ENCODE measurements at places on chromosomes 4 and X.

- DNase-seq: no peak
These were observed 214.0 kb upstream of the UGT8 start for GRCh38 chr4:114384629-114385028.

DNA sequence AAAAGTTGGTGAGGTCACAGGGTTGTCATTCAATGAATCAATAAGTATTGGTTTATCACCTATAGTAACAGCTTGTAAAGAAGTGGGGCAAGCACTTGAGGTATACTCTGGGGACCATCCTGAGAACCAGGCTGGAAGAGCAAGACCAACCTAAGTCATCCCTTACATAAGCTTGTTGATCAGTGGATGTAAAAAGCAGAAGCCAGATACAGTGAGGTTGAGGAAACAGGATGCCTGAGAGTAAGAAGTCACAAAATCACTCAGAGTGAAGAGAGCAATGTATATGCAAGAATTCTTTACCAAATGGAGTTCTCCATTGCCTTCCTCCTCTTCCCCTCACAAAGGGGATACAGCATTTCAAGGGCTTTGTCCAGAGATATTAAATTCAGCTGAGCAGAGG lies 76.3 kb upstream of the PACRGL start:
- no peak for DNase-seq

- no peak for DNase-seq
These were observed 61.9 kb downstream of the TSC22D3 start for GRCh38 chrX:107713543-107714205.

GRCh38 chr4:157204634-157205244 lies 15.8 kb upstream of the GRIA2 start:
- no peak for DNase-seq

GRCh38 chr4:3035674-3036073 lies 38.7 kb downstream of the HTT-AS start:
- DNase-seq: no peak

- DNase-seq: no peak
These were observed 13.0 kb upstream of the RHOH start for GRCh38 chr4:40183615-40184411.

DNA sequence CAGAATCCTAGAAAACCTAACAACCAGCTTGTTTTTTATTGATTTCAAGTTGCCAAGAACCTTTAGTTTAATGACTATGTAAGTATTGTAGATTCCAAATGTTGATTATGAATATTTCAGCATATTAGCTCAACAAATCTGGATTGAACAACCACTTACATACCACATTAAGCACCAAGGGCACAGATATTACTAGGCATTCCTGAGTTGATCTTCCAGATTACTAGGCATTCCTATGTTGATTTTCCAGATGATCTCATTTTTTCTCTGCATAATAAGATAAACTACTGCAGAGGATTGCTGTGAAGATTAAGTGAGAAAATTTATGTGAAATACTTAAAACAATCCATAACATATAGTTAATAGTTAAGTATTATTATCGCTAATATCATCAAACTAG lies 17.4 kb upstream of the DCAF8L1 start:
- DNase-seq: no peak

DNA sequence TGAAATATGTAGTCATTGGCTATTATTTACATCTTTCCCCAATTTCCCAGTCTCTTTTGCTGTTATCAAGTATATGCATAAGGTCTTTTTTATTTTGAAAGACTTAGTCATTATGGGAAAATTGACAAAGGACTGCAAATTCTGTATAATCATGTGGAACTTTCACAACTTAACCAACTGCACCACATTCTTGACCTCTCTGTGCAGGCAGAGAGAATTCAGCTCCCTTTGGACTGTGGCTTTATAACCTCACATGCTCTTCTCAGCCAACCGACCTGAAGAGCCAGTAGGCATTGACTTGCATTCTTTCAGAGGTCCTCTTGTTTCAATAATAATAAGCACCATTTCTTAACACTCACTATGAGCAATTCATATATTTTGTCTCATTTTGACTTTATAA lies 66.9 kb downstream of the ANXA3 start:
- DNase-seq: no peak

DNA sequence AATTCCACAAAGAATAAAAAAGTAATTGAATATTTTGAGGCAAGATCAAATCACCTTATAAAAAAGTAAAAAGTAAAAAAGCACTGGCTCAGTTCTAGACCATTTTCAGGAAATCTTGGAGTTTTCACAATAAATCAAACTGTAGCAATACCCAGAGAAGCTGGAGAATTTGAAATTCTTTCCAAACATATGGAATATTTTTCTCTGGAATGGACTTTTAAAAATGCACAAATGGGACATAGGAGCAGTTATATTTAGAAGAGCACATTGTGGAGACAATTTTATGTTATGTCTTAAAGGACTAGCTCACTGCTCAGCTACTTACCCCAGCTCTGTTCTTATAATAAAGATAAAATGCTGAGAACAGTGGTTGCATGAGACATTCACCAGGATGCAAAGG lies 211.9 kb upstream of the KIT start:
- no peak for DNase-seq

DNA sequence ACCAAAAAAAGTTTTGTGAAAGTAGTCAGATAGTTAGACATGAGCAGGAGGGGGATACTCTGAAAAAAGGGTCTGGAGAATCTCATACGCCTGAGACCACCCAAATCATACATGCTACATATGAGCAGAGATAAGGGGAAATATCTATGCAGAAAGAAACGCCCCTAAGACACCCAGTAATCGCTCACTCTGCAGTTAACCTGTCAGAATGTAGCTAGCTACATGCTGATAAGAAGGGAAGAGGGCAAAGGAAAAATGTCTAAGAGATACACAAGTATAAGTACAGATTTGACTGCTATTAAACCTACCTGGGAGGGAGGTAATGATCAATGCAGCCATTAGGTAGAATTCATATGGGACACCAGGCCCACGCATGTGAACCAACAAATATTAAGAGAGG lies 1159.5 kb upstream of the PCDH10 start:
- no peak for DNase-seq

DNA sequence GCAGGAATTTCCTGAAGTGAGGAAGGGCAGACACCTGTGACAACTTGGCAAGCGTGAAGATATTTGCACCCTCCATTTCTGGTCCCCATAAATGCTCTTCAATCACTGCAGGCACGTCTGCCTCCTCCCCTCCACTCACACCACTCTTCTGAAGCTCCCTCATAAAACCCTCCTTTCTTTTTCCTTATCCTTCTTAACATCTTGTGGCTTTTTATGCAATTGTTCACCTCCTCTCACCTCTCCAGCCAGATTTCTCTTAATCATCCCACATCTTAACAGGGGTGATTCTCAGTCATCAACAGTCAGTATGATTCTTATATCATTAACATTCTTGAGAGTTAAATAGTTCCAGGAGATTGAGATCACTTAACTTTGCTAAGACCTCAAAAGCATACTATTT lies 277.4 kb downstream of the SPRY1 start:
- no peak for DNase-seq

DNA sequence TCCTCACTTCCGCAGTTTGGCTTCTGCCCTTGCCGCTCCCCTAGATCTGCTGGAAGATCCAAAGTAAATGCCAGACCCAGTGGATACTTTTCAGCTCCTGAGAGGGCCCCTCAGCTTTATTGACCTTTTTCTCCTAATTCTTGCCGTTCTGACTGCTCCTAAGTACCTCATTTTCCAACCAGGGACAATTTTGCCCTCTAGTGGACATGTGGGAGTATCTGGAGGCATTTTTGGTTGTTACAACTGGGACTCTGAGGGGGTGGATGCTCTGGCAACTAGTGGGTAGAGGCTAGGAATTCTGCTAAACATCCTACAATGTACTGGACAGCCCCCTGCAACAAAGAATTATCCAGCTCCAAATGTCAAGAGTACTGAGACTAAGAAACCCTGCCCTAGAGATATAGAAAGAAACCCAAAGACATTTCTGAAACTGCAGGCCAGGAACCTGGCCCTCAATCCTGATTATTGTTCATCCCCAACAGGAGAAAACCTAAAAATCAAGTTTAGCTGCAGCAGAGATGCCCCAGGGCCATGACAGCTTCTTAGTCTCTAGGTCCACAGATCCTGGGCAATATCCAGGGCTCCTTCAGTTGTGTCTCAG lies 3.4 kb downstream of the TEX13B start:
- no peak for DNase-seq

DNA sequence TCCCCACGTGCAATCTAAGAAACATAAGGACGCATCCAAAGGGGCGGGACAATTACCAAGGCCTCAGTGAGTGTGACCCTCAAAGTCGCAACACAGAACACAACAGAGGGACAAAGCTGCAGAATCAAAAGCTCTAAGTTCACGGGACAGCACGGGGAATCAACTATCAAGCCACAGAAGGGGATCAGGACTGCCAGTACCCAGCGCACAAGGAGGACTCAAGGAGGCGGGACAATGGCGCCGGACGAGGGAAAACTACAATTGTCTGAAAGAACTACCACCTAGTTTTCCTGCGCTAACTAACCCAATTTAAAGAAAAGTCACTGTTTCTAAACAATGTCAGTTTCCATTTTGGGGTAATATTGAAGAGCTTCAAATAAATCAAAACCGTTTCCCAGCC lies 1.3 kb downstream of the FAM53A start:
- no peak for DNase-seq

DNA sequence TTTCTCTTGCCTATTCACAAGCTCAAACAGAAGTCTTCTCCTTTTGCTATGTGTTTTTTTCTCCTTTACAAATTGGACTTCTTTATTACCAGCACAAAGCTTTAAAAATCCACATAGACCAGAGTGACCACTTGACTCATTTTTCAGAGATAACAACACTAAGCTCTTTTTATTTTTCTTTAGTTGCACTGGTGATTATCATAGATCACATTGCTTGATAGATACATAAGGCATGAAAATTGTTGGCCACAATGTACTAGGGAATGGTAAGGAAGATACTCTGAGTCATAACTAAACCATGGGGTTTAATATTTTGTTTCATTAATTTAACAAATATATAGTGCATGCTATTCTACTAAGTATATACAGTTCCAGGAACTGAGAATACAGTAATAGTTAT lies 159.0 kb downstream of the GASK1B start:
- no peak for DNase-seq

DNA sequence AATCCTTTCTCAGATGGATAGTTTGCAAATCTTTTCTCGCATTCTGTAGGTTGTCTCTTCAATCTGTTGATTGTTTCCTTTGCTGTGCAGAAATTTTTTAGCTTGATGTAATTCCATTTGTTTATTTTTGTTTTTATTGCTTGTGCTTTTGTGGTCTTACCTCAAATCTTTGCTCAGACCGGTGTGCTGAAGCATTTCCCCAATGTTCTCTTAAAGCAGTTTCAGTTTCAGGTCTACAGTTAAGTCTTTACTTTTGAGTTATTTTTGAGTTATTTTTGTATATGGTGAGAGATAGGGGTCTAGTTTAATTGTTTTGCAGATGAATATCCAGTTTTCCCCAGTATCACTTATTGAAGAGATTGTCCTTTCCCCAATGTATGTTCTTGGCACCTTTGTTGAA lies 18.2 kb upstream of the SLC25A14 start:
- DNase-seq: no peak

DNA sequence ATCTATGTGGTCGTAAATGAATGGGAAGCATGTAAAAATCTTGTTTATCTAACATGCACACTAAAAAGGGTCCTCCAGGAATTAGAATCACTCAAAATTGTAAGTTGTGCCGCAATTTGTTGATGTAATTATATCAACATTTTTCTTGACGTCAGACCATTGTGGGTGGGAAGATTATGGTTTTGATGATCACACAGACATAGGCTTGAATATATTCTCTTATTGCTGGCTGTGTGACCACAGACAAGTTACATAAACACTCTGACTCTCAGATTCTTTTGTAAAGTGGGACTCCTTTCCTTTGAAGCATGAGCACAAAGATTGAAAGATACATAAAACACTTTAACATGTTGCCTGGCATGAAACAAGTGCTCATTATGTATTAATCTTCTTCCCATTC lies 51.5 kb downstream of the IL1RAPL1 start:
- DNase-seq: no peak

GRCh38 chrX:77689376-77689775 lies 96.6 kb downstream of the ATRX start:
- no peak for DNase-seq

DNA sequence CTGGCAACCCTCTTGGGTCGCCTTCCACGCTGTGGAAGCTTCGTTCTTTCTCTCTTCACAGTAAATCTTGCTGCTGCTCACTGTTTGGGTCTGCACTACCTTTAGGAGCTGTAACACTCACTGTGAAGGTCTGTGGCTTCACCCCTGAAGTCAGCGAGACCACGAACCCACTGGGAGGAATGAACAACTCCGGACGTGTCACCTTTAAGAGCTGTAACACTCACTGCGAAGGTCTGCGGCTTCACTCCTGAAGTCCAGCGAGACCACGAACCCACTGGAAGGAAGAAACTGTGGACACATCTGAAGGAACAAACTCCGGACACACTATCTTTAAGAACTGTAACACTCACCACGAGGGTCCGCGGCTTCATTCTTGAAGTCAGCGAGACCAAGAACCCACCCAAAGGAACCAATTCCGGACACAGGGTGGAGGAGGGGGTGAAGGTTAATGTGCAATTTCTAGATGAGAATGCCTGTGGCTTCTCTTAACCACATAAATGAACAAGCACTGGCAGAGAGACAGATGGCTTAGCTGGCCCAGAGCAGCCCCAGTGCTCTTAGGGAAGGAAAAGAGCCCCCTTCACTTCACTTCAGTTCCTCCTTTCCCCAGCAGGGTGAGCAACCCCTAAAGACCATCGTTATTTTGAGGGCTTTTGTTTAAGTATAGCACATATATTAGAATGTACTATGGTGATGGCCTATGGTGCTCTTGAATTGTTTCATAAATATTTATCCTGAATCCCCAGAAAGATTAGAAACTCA lies 73.0 kb downstream of the LUZP4 start:
- DNase-seq: no peak

DNA sequence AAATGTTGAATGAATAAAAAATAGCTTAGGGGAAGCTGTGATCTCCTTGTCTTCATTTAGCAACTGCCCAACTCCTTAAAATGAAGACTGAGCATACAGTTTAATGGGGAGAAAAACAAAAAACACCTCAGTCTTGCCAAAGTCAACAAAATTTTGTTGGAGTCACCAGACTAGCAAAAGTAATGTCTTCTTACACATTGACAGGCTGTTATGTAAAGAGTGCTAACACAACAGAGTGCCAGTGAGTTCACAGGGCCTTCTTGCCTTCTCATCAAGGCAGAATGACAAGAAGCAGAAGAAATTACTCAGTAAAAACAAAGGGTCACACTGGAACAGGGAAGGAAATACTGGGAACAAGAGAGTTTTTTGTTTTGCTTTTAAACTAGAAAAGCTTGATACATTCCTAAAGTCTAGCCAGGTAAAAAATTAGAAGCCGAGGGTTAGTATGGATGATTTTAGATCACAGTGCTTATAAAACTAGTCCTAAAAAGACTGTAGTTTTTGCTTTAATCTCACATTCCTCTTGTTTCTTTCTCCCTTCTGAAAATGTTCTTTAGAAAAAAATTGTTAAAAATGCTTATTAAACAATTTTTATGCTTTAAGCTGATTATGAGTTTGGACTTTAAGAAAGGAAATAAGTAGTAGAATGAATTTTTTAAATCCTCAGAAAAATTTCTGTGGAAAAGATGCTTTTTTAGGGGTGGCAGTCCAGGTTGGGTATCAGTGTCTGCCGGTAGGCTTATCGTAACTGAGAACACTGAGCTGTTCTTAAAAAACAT lies 38.7 kb upstream of the FRAS1 start:
- DNase-seq: no peak
